ENCODE measurements at places on chromosomes 16 and 17.

DNA sequence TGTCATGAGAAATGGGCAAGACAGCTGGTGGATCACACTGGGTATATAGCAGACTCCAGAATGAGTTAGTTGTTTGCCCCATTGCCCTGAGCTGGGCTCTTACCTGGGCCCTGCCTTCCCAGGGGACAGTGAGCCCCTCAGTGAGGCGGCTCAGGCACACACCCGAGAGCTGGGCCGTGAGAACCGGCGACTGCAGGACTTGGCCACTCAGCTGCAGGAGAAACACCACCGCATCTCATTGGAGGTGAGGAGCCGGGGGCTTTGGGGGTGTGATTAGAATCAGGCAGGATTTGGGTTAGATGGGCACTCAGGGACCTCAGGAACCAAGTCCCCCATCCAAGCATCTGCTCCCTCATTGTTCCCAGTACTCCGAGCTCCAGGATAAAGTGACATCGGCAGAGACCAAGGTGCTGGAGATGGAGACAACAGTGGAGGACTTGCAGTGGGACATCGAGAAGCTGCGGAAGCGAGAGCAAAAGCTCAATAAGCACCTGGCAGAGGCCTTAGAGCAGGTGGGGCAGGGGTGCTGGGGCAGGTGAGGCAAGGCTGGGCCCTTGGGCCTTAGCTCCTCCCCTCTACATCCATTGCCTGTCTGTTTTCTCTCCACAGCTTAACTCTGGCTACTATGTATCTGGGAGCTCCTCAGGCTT lies 2.8 kb downstream of the RNF40 start:
- no peak for DNase-seq

- no peak for DNase-seq
Measured at GRCh38 chr17:77287432-77288068, 146.8 kb downstream of the SEC14L1 start.

DNA sequence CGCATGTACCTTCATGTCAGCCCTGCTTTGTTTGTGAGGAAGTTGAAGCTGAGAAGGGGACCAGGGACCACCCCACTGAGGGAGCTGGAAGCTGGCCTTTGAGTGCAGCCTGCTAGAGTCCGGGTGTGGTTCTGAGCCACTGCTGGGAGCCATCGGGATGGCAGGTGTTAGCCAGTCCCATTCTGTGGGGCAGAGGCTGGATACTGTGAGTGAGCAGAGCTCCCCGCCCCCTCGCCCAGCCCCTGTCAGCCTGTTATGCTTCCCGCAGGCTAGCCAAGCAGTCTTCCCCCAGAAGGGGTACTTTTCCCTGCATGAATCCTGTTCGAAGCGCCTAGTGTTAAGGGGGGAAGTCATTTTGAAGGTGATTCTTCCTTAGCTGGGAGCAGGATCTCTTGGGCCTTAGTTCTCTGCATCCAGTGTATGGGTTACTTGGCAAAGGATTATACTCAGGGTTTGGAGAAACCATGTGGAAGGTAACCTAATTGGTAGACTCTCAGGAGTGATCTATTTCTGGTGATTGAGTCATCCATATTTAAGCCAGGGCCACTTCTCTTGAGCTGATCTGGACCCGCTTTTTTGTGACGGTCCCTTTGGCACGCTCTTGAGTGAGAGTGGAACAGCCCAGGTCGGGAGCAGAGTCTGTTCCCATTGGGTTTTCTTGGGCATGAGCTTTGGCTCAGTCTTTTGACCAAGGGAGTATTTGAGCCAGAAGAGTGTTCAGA lies 23.8 kb downstream of the AKAP1 start:
- no peak for DNase-seq

GRCh38 chr16:55035956-55036355 lies 105.3 kb downstream of the IRX5 start:
- DNase-seq: no peak

DNA sequence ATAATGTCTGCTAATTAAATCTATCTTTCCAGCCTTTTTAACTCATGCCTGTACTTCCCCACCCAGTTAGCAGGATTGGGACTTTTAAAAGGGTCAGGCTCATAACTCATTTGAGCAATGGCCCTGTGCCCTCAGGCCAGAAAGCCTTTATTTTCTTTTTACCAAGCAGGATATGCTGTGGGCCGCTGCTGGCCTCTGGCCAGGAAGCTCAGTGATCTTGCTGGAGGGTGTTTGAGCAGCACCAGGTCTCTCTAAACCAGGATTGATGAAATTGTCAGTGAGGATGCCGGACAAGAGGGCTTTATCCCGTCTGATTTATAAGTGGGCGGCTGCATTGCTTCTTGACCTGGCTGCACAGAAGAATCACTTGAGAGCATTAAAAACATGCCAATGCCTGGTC lies 187.8 kb downstream of the RAB11FIP4 start:
- DNase-seq: no peak

DNA sequence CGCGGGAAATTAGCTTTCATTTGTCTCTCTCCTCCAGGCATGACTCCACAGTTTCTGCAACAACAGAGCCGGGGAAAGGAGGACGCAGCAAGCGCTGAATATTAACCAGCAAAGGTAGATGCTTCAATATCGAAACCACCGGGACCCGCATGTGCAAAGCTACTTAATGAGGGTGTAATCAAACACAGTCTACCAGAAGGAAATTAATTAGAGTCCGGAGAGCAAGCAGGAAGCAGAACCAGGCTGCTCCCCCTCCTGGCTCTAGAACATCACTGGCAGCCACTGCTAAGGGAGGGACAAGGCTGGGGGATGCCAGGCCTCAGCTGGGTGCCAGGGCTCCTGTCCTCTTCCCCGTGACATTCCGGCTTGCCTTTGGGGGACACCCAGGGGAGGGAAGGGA lies 21.7 kb downstream of the LRRC75A start:
- no peak for DNase-seq

DNA sequence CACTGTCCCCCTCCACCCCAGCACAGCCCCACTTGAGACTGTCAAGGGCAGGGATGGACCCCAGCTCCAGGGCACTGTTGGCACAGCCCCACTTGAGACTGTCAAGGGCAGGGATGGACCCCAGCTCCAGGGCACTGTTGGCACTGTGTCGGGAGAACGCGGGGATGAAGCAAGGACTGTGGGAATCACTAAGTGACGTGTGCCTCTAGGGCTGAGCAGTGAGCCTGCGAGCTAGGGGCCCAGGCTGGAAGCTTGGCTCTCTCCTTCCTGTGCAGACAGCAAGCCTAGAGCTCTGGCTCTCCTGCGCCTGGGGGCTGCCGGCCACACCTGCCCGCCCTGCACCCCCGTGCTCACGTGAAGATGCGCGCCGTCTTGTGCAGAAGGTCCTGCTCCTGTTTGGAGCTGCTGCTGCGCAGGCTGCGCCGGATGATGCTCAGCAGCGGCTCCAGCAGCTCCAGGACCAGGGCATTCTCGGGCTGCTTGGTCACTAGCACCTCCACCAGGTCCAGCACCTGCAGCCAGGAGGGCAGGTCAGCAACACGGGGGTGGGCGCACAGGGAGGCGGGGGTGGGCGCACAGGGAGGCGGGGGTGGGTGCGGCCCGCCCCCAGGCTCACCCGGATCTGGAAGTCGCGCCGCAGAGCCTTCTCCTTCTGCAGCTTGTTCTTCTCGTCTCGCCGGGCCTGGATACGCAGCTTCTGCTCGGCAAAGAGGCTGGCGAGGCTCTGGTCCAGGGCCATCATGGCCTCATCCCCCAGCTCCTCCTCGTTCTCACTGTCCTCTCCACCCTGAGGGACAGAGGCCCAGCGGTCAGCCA lies 10.8 kb downstream of the MYBBP1A start:
- DNase-seq: no peak

Data from activated T-helper 1 cell treated with Interleukin-2 at 50 U/mL for 16 hours (primary cell).